Astrocyte of the cerebellum (primary cell): ENCODE measurements at places on chromosomes 2 and 18.

DNA sequence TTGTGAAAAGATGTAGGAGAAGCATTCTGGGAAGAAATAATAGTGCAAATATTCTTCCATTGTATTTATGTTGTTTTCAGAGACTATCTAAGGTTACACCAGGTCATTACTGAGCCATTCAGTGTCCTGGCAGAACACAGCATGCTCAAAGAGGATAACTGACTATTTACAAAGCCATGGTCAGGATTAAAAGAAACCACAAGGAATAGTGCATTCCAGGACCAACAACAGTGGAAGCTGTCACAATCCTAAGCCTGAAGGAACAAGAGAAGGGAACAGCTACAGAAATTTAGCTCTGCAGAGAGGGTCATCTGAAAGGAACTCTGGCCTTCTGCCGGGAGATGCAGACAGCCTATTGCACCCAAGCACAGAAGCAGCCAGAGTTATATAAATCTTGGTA lies 116.7 kb downstream of the DSC3 start:
- DNase-seq: no peak

DNA sequence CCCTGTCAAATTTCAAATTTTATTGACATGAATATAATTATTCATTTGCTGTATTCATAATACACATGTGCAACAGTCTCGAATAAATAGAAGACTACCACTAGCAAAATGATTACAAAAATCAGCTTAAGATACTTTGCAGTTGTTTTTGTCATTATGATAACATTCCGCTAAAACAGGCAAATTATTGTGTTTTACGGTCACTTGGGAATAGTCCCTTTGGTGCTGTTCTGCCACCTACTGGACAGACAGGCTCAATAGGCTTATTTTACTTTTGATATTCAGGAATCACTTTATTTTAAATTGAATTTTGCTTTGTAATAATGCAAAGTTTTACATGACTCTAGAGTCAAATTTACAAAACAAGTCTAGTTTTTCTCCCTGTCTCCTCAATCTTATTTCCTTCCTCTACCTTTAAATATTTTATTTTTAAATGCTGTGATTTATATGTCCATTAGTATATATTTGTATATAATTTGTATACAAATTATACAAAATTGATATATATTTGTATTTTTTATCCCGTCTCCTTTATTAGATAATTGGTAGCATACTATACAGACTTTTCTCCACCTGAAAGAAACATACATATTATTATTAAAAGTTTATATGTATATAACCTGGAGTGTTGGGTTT lies 456.3 kb downstream of the DLGAP1 start:
- DNase-seq: peak; percentile 45

DNA sequence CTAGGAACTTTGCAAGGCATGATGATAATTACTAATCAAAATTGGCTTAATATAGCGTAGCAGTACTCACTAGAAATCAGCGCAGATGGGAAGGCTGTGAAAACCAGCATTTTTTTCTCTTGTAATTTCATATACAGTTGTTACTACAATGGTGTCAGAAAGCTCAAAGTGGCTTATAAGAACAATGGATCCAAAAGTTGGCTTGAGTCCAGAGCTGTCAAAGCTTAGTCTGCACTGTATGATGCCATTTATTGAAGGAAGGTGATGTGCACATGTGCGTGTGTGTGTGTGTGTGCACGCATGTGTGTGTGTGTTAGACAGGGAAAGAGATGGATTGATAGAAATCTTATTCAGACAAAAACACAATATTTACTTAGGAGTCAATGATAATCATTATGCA lies 341.3 kb downstream of the TGIF1 start:
- DNase-seq: no peak

DNA sequence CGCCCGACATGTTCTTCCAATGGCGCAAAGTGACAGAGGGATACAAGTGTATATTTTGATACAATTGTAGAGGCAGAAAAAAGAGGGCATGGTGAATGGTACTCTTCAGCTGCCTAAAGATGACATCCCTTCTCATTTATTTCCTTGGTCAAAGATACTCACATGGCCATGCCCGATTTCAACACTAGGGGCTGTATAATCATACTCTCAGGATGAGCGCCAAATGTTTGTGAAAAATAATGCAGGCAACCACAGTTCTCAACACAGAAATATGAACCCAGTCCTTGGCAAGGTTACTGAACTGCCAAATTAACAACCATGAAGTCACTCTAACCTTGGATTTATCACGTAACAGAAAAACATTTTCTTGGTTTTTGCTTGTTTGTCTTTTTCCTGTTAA lies 204.4 kb downstream of the CCDC102B start:
- DNase-seq: no peak

DNA sequence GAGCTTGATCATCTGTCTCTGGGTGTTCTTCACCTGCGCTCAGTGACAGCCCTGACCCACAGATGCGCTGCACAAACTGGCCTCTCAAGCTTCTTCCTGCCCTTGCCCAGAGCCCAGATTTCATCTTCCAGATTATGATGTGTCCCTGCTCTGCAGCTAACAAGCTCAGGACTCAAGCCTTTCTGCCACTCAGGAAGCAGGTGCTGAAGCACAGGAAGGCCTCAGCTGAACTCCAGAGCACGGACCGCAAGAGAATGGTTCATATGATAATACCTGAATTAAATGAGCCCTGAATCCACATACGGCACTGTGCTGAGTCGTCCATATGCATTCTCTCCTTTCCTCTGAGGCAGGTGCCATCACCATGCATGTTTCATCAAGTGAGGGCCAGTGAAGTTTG lies 3.8 kb downstream of the CD207 start:
- DNase-seq: no peak
